ENCODE measurements at places on chromosomes 6 and 20.

- no peak for DNase-seq
Observed at GRCh38 chr6:6926856-6927255, 180.9 kb upstream of the RREB1 start.

DNA sequence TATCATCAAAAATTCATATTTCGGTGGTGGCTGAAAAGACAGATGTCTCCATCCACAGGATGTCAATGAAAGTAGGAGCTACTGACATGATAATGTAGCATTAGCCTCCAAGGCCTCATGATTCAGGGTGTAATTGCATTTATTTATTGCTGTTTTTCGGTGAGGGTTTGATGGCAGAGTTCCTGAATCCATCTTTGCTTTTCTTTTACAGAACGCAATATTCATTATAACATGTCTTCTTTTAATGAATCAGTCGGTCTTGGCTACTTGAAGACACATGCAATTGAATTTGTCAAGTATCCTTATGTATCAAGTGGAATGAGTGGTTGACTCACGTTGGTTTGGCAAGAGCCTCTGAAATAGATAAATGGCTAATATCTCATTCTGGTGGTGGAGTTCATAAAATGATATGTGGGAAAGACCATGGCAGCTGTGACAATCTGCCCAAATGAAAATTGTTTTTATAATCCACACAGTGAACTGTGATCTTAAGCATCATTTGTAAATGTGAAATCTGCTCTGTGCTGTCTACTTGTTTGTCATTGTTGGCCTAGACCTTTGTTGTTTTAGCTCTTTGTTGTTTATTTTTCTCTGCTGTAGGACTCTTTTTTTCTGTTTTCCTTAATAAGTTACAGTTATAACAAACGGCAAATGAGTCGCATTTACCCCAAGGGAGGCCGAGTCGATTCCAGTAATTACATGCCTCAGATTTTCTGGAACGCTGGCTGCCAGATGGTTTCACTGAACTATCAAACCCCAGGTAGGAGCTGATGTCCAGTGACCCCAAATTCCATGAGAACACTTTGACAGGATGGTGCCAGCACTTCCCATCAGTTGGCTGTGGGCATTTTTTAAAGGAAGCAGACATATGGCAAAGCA, 105.7 kb upstream of the LAMP5 start:
- DNase-seq = no peak

DNA sequence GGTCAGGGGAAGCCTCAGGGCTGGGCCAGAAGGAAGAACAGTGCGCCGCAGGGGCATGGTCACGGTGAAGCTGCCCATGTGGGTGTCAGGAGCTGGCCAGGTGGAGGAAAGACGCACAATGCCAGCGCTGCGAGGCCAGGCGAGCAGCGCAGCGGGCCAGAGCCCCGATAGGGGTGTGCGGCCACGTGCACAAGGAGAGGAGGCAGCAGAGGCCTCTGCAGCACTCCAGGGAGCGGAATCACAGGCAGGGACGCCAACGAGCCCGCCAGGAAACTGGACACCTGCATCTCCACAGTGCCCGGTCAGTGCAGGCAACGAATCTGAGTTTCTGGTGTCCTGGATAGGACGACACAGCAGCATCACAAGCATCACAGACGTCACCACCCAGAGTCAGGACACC, 35.7 kb downstream of the TAF4 start:
- no peak for DNase-seq

DNA sequence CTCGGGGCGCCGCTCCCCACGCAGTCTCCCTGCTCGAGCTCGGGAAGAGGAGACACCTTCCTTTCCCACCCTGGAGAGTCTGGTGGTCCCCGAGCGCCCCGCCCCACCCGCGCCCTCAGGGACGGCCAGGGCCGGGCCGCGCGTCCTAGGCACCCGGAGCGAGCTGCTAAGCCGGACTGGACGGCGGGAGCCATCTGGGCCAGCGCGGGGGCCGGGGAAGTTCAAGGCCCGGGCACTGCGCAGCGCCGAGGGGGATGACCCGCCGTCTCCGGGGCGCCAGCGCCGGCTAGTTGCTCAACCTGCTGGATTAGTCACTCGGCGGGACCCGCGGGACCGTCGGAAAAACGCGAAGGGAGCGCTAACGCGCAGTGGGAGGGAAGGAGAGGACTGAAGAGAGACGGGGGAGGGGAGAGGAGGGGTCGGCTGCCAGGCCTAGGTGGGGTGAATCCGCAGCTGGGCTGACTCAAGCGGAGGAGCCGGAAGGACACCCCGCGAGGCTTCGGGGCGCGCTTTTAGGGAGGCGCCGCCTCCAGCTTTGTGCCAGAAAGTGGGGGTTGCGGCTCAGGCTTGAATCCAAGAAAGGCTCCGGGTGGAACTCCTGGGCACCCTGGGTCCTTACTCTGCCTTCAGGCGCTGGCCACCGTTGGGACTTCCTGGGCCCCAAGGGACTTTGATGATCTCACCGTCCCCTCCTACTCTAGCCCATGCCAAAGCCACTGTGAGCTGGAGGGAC, 75.7 kb upstream of the FOXP4 start:
- no peak for DNase-seq

- DNase-seq = no peak
Observed at GRCh38 chr6:107435798-107436197, 23.6 kb downstream of the PDSS2 start.

DNA sequence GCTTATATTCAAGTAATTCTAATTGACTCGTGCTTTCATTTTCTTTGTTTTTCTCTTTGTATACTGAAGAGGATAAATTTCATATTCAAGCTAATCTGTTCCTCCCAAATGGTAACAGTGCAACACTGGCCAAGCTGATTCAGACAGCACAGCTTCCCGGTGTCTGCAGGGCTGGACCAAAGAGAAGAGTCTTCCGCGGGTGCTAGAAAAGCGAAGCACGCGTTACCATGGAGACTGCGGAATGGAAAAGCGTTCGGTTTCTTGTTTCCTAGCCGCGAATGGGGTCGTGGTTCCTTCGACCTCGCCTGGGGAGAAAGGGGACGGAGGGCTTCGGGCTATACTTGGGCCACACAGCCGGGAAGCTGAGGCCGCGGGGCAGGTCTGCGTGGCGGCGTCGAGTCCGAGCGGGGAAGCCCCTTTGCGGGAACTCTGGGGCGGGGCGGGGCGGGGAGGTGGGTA, 6.2 kb upstream of the ZNF311 start:
- DNase-seq = peak; percentile 46

DNA sequence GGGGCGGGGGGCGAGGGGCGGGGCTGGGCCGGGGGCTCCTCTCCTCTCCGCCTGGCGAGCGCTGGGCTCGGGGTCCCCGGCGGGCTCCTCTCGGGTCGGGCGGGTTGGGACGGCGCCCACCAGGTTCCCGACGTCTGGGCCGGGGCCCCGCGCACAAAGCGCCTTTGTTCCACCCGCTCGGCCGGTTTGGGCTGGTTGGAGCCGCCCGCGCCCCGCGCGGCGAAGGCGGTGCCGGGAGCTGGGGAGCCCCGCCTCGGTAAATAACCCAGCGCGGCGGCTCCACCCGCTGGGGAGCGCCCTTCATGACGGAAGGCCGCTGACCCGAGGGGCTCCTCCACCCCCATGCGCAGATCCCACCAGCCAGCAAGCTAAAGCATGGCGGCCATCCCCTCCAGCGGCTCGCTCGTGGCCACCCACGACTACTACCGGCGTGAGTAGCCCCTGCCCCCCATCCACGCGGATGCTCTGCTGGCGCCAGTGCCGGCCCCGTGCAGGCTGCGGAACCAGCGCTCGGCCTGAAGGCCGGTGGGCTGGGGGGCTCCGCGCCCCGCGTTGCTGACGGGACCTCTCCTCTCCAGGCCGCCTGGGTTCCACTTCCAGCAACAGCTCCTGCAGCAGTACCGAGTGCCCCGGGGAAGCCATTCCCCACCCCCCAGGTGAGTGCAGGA, 503 bp downstream of the PPDPF start:
- DNase-seq = no peak

DNA sequence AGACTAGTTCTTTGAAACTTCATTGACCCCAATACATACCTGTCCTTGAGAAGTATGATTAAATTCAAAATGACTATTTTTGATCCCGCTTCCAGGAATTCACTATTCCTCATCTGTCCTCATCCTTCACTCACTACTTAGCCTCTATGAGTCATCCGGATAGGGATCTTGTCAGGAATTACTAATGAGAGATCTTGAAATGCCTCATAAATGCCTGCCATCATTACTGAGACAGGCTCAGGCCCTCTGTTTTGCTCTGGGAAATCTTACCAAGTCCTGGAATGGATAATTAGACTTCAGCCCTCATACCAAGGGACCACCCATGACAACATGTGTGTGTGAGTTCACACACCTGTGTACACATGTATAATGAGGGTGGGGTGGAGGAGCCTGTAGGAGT, 2.8 kb upstream of the CYP24A1 start:
- DNase-seq = no peak

DNA sequence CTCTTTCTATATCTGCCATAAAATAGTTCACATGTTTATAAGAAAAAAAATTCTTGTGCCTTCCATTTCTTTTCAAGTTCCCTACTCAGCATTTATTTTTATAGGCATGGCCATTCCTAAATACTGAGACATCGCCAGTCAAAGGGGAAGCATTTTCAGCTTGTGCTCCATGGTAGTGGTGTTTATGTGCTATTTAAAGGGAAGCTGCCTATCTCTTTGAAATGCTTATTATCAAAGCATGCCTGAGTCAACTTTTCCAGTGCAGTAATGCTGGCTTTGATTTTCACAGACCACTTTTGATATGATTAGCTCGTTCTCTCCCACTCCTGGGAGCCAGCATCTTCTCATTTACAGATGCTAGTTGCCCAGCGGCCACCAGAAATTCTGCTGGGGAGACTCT, 124.1 kb upstream of the RIN2 start:
- no peak for DNase-seq

DNA sequence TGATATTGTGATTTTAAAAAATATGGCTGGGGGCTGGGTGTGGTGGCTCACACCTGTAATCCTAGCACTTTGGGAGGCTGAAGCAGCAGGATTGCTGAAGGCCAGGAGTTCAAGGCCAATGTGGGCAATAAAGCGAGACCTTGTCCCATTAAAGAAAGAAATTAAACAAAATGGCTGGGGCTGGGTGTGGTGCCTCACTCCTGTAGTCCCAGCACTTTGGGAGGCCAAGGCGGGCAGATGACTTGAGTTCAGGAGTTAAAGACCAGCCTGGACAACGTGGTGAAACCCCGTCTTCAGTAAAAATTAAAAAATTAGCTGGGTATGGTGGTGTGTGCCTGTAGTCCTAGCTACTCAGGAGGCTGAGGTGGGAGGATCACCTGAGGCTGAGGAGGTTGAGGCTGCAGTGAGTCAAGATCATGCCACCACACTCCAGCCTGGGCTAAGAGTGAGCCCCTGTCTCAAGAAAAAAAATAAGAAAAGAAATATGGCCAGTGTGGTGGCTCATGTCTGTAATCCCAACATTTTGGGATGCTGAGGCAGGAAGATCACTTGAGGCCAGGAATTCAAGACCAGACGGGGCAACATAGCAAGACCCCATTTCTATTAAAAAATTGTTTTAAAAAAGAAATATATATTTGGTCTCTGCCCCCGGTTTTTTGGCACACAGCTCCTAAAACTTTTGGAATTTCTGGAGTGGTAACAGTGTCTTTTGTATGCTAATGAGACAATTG, 39.8 kb downstream of the SLC17A5 start:
- no peak for DNase-seq

DNA sequence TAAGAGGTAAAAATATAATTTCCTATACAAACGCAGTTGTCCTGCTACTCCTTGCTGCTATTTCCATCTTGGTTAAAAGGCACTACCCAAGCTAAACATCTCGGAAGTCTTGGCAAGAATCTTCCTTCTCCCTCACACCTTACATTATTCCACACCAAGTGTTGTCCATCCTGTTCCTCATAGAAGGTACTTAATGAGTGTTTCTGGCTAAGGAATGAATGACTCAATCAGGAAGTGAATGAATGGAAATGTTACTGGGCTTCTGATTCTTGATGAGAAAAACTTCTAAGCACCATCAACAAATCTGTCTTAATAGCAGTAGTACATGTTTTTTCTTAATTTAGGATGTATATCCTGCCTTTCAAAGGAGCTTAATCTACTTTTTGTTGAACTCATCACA, 40.6 kb upstream of the RSPO3 start:
- no peak for DNase-seq

- no peak for DNase-seq
Observed at GRCh38 chr6:52546678-52547077, 30.2 kb downstream of the TRAM2 start.

DNA sequence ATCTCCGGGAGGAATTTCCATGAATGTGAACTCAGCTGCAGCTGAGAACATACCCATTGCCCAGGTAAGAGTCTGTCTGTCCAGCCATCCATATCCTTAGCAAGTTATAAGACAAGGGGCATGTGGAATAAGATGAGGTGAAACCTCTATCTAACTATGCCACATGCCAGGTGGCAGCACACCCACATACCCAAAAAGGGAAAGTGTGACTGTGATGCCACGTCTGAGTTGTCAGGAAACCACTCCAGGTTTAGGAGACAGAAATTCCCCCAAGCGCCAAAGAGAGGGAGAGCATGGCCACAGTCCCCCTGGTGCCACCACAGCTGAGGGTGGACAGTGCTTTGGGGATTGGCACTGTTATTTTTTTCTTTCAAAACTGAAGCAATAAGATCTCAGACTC, 36.7 kb downstream of the SYNDIG1 start:
- DNase-seq = no peak
